Transverse colon (tissue), 4 donors: ENCODE measurements at places on chromosomes 13 and 19. TPM values are rescaled to one million over a fixed set of nuclear protein-coding genes. Genes with fewer than 3 reads are reported as not detected.

KLC3 gene
- not detected for total RNA-seq

FBXL3 gene
- 111 TPM for total RNA-seq

PTPRH gene
- 126 TPM for total RNA-seq

C19orf67 gene
- 0.64 TPM for total RNA-seq

OR1I1 gene
- not detected for total RNA-seq

SLC25A23 gene
- total RNA-seq, result 216 TPM

PTH2 gene
- not detected for total RNA-seq

PLVAP gene
- total RNA-seq, result 3.0 TPM

IER2 gene
- total RNA-seq, result 184 TPM

KLF12 gene
- 4.1 TPM for total RNA-seq

ZNF429 gene
- 47.0 TPM for total RNA-seq

GPR4 gene
- total RNA-seq, result 0.27 TPM

CNN1 gene
- total RNA-seq, result 198 TPM

SIAH3 gene
- not detected for total RNA-seq

NTN5 gene
- not detected for total RNA-seq

TMIGD2 gene
- not detected for total RNA-seq

RCBTB1 gene
- 10.4 TPM for total RNA-seq

EXOC3L2 gene
- total RNA-seq, result not detected

FGF14 gene
- under 0.01 TPM for total RNA-seq

MADCAM1 gene
- total RNA-seq, result 0.68 TPM

ATP1A3 gene
- 1.1 TPM for total RNA-seq

KIR2DL3 gene
- total RNA-seq, result not detected

NBEA gene
- total RNA-seq, result 21.1 TPM

HCN2 gene
- total RNA-seq, result 0.14 TPM

ZIM2 gene
- total RNA-seq, result 0.16 TPM

UBE2L5 gene
- total RNA-seq, result not detected

SLAIN1 gene
- total RNA-seq, result 1.2 TPM

SYT3 gene
- not detected for total RNA-seq

TBCB gene
- total RNA-seq, result 95.0 TPM

LHB gene
- not detected for total RNA-seq

CLIP3 gene
- 7.0 TPM for total RNA-seq

NLRP7 gene
- total RNA-seq, result not detected

ZNF723 gene
- not detected for total RNA-seq

XRCC1 gene
- total RNA-seq, result 12.7 TPM

KLK4 gene
- total RNA-seq, result not detected

LILRA1 gene
- 4.5 TPM for total RNA-seq

POLR1G gene
- total RNA-seq, result 1.1 TPM

TMEM86B gene
- total RNA-seq, result 40.8 TPM

SHANK1 gene
- not detected for total RNA-seq

RPS28 gene
- total RNA-seq, result 526 TPM

FBN3 gene
- not detected for total RNA-seq

STOML3 gene
- total RNA-seq, result not detected

CEACAM8 gene
- 0.32 TPM for total RNA-seq

LIG1 gene
- total RNA-seq, result 39.0 TPM

FFAR1 gene
- total RNA-seq, result not detected

ZNF256 gene
- total RNA-seq, result 4.6 TPM

ZNF610 gene
- 6.6 TPM for total RNA-seq

ZNF627 gene
- 9.8 TPM for total RNA-seq

KLK1 gene
- total RNA-seq, result 17.0 TPM

ZIC5 gene
- not detected for total RNA-seq

SIGLEC12 gene
- 0.48 TPM for total RNA-seq

USHBP1 gene
- total RNA-seq, result 0.96 TPM

PALM3 gene
- total RNA-seq, result not detected

BEST2 gene
- 147 TPM for total RNA-seq

THAP8 gene
- total RNA-seq, result 9.5 TPM

HPN gene
- not detected for total RNA-seq
